Hematopoietic multipotent progenitor cell treated with erythropoietin and hydrocortisone succinate and interleukin-3 and kit ligand, for 4 days (in vitro differentiated cells): ENCODE measurements at places on chromosomes 5 and 9.

- DNase-seq = no peak
These were observed 47.4 kb downstream of the CSNK1G3 start for GRCh38 chr5:123559434-123559775.

- no peak for DNase-seq
These were observed 129.2 kb downstream of the MED27 start for GRCh38 chr9:131950487-131950886.

GRCh38 chr9:32596936-32597335 is 24.0 kb upstream of the NDUFB6 start:
- DNase-seq = no peak

GRCh38 chr5:129161830-129162229 is 67.3 kb downstream of the ISOC1 start:
- DNase-seq = no peak

GRCh38 chr5:82259172-82259800 is 18.9 kb downstream of the RPS23 start:
- peak; percentile 61 for DNase-seq

DNA sequence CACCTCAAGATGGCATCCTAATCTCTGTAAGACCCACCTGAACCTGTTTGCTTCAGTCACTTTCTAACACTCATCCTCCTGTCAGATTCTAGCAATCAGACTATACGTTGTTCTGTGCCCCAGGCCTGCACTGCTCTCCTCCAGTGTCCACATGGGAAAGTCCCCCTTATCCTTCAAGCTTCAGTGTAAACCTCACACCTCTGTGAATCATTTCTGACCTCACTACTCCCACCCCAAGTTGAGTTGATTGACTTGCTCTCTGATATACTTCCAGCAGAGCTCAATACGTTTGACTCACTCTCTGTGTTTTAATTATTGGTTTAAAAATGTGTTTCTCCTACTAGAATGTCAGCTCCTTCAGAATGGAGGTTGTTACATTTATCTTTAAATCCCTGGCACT is 240.2 kb downstream of the FBXL17 start:
- no peak for DNase-seq

GRCh38 chr9:68780720-68781119 is 75.7 kb downstream of the PIP5K1B start:
- DNase-seq = peak; percentile 25

DNA sequence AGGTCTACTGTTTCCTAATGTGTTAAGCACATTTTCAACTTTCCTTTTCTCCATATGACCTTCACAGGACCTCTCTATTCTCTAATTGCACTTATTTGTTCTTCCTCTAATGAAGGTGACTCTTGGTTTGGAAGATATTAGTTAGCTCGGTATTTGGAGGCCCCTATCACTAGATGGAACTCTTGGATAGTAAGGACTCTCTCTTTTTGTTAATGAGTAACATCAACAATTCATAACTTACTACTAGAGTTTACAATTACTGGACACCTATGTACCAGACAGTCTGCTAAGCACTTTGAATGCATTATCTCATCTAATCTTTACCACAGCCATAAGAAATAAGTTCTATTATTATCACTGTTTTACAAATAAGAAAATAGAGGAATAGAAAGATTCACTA is 23.4 kb upstream of the PAM start:
- no peak for DNase-seq

- DNase-seq = peak; percentile 48
These were observed 7.5 kb upstream of the TOR2A start for GRCh38 chr9:127742435-127743088.

- DNase-seq = no peak
These were observed 64.5 kb downstream of the COL15A1 start for GRCh38 chr9:99008203-99008602.

GRCh38 chr5:65173130-65173525 is 308.6 kb downstream of the ADAMTS6 start:
- DNase-seq = no peak

GRCh38 chr5:59079622-59080620 is 497.0 kb downstream of the RAB3C start:
- DNase-seq = no peak

DNA sequence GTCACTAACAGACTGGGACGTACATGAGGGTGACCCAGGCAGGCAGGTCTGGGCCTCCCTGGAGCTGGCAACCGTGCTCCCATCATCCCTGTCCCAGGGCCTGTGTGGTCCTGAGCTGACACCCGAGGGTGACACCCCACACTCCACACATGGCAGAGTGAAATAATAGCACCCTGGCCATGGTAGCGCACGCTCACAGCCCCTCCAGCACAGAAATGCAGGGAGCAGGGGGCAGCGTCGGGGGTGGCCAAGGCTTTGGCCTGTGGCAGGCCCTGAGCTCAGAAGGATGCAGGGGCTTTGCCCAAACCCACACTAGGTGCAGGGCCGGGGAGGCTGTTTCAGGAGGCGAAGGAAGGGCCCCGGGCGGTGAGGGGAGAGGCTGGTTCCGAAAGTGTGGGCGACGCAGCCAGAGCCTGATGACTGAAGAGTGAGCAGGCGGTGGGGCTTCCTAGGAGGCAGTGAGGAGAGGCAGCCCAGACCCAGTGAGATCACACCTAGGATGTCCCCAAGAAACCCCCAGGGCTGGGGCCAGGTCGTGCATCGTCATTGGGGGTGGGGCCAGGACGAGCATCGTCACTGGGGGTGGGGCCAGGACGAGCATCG is 12.9 kb downstream of the OR2V2 start:
- peak; percentile 45 for DNase-seq

DNA sequence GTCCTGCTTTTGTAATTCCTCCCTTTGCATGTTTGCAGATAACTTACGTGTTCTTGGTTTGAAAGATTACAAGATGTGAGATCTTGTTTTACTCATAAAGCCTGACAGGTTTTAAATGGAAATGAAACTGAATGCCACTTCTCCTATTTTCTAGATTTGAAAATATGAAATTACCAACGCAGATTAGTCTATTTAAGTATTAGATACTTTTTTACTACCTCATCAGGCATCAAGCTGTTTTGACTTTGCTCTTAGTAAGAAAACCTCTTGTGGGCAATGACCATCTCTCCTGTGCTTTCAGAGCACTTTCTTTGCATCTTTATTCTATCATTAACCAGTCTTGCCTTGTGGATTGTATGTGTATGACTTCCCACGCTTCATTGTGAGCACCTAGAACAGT is 3.5 kb downstream of the DMXL1 start:
- no peak for DNase-seq

DNA sequence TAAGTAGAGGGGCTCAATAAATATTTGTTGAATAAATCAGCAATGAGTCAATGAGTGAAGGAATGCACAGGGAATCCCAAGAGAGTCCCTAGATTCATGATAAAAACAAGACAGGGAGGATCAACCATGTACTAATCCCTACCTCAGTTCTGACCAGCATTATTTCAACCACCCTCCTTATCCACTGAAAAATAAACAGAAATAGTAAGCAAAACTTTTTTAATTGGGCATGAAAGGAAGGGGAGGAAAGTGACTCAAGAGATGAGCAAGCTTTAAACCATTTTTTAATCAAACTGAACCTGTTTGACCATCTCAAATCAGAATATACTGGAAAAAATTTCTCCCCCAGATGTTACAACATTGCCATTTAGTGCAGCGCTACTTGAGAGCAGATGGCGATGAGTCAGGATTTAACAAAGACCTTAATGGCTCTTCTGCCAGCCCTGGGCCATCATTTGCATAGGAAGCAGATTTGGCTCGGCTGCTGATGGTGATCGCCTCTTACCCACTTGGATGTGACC is 194.8 kb upstream of the SLC30A5 start:
- DNase-seq = no peak

- no peak for DNase-seq
These were observed 44.5 kb upstream of the ORM1 start for GRCh38 chr9:114278356-114278755.

DNA sequence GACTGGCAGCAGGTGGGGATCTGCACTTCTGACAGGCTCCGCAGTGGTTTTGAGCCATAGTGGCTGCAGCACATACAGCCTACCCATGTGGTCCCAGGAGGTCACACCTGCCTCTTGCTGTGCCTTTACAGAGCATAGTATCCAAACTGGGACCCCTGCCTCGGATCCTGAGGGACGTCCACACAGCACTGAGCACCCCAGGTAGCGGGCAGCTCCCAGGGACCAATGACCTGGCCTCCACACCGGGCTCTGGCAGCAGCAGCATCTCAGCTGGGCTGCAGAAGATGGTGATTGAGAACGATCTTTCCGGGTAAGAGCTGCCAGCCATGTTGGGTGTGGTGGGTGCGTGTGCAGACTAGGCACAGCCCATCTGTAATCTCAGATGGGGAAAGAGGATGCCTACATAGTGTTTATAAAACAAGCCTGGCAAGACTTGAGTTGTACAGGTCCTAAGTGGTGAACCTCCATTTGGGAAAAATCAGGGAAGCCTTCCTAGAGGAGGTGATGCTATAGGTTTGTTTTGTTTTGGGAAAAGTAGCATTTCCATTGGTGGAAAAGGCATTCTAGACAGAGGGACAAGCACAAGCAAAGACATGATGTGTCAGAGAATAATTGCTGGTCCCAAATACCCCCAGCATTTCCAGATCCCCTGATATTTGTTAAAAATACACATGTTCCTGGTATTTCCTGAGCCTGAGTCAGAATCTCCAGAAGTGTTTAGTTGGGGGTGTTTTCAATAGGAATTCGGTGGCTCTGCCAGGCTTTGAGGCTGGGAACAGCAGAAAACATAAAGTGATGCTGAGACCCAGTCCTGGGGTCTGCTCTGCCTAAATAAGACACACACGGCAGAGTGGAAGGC is 119.2 kb downstream of the DAB2IP start:
- no peak for DNase-seq
